ENCODE measurements at places on chromosomes 2 and 18. TPM values are rescaled to one million over a fixed set of nuclear protein-coding genes. Genes with fewer than 3 reads are reported as not detected.

Gene PDE11A
- total RNA-seq: 0.10 TPM

Gene UCN
- total RNA-seq: 0.38 TPM

Gene AGFG1
- total RNA-seq: 76.1 TPM

Gene NIF3L1
- 17.1 TPM for total RNA-seq

Gene ZC3H6
- 3.0 TPM for total RNA-seq

Gene IL18R1
- total RNA-seq: 1.6 TPM

All from vein endothelial cell (primary cell).